Posterior vena cava (tissue), 2 donors: ENCODE measurements at places on chromosomes 5 and 9. TPM values are rescaled to one million over a fixed set of nuclear protein-coding genes. Genes with fewer than 3 reads are reported as not detected.

IL5 gene
- total RNA-seq = not detected

CAVIN4 gene
- total RNA-seq = 1.5 TPM

CDKN2B-AS1 gene
- 0.65 TPM for total RNA-seq

AK1 gene
- total RNA-seq = 67.0 TPM

FANCC gene
- 4.4 TPM for total RNA-seq

STX17 gene
- 40.7 TPM for total RNA-seq

RANBP3L gene
- total RNA-seq = 0.76 TPM

SNCAIP gene
- total RNA-seq = 3.8 TPM

C9 gene
- not detected for total RNA-seq

SMIM27 gene
- 10.7 TPM for total RNA-seq

CDH9 gene
- not detected for total RNA-seq

FABP6 gene
- total RNA-seq = not detected

PCDHA4 gene
- total RNA-seq = 0.48 TPM

TAF1L gene
- total RNA-seq = not detected

FOXD4L4 gene
- total RNA-seq = 0.28 TPM

GRCh38 chr5:88925692-88926490 is 42.9 kb upstream of the MEF2C start:
- DNase-seq = no peak

DNA sequence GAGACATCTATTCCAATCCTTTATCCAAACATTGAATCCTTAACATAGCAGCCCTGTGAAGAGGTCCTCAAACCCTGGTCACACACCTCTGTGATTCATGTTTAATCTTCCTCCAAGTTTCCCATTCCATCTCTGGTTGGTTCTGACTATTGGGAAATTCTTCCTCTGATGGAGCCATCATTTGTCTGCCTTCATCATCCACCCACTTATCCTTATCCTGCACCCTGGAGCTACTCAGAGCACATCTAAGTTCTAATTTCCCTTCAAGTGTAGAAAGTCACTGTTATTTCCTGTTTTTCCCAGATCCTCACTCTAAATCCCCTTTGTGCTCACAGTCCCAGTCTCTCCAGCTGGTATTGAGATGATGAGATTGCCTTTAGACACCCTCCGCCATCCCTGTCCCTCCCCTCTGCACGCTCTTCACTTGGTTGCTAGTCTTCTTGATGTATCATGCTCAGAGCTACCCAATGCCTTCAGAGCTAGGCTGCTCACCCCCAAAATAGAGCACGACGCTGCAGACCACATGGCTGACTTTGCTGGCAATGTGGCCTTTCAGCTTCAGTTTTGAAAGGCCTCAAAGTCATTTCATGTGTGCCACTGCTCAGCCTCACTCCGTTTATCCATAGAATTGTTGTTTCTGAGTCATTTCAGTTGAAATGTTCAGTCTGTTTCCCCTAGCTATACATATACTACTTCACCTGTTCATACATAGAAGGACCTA is 154.3 kb downstream of the PALM2AKAP2 start:
- DNase-seq = no peak

DNA sequence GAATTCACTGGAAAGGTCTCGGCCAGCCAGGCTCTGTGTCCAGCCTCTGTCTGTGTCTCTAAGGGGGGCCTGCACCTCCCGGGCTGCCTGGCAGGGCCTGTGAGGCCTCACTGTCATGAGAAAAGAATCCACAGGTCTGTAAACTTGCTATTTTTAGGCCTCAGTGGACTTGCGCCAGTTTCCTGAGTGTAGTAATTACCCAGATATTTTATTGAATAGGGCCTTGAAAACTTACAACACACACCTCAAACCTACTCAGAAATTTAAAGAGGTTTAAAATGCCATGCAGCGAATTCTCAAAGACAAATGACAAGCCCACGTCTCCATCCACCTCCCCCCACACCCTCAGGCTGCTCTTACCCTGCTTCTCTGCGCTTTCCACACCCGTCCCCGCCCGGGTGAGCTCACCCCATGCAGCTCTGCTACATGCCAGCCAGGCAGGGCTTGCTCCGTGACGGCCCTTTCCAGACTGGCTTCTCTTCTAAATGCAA is 8.8 kb upstream of the TENT4A start:
- DNase-seq = no peak

- DNase-seq = no peak
These were observed 147.6 kb downstream of the SEMA5A start for GRCh38 chr5:9398227-9398626.

DNA sequence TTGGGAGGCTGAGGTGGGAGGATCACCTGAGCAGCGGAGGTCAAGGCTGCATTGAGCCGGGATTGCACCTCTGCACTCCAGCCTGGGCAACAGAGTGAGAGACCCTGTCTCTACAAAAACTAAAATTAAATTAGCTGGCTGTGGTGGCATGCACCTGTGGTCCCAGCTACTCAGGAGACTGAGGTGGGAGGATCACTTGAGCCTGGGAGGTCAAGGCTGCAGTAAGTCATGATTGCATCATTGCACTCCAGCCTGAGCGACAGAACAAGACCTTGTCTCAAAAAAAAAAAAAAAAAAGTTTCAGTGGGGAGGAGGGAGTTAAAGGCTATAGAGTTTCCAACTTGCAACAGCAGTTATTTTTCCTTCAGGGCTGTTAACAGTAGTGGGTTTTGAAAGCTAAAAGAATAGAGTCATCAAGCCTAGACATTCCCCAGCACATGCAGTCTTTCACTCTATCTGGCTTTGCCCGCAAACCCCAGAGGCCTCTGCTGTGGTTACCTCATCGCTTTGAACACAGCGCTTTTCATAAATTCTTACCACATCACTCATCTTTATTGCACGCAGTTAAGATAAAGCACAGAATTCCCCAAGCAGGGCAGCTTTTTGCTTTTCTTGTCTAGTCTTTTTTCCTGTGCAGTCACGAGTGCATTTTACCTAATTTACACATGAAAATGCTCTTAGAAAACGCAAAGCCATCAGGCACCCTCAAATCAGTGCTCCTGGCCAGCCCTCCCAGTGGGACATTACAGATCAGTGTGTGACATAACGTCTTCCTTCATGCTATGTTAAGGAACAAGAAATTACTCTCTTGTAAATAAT is 8.7 kb upstream of the SLC2A8 start:
- no peak for DNase-seq

- no peak for DNase-seq
These were observed 126.8 kb downstream of the TMEM174 start for GRCh38 chr5:73299665-73300336.

- no peak for DNase-seq
These were observed 227.3 kb downstream of the LURAP1L start for GRCh38 chr9:13001989-13002580.

DNA sequence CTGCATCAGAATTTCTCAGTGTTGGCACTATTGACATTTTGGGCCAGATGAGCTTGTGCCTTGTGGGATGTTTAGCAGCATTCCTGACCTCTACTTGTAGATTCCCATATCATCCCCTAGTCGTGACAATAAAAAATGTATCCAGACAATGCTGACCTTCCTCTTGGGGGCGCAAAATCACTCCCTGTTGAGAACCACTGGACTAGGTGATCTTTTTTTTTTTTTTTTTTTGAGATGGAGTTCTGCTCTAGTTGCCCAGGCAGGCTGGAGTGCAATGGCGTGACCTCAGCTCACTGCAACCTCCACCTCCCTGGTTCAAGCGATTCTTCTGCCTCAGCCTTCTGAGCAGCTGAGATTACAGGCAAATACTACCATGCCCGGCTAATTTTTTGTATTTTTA is 22.6 kb downstream of the STXBP1 start:
- DNase-seq = peak; percentile 34

DNA sequence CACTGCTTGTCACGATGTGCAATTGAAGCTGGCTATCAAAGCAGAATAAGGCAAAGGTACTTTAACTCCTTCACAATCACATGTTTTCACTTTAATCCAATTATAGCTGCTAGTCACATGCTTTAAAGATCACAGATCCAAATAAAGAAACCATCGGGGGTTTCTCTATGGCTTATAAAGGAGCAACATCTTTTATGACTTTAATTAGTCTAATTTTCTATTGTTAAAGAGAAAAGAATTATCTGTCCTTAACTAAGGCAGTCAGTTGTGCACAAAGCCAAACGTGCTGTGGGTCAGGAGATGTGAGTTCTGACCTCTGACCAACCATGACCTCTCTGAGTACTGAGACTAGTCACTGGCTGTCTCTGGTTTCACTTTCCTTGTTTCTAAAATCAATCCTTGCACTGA is 561.1 kb downstream of the RAB3C start:
- DNase-seq = no peak

DNA sequence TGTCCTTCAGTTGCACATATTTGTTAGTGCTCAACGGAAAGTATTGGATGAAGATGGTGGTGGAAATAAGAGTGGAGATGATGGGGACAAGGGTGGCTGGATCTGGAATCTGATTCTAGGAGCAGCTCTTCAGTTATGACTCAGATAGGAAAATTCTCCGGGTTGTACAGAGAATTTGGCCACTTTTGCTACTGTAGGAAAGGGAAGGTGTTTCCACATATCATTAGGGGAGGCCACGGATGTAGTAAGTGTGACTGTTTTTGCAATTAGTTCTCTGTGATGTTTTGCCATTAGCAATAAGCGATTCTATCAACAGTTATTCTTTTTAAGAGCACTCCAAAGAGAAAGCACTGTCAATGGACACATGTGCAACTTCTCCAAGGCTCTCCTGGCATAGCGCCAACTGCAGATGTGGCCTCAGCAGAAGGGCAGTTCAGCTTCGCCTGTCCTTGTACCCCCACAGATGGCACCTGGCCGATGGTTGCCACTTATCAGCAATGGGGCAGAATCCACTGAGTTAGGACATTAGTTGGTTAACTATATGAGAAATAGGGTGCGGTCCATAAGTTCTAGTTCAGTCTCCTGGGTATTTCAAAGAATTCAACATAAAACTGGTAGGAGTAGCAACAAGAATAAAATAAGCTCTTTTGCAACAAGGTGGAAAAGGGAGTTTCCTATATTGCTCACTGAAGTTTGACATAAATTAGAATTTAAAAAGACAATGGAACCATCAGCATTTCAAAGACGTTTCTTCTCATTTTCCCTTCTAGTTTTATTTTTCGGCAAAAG is 96.3 kb downstream of the ARSB start:
- DNase-seq = no peak

GRCh38 chr5:179234563-179235135 is 110.6 kb downstream of the ADAMTS2 start:
- DNase-seq = peak; percentile 56

GRCh38 chr9:37669232-37669631 is 18.5 kb downstream of the FRMPD1 start:
- DNase-seq = no peak

DNA sequence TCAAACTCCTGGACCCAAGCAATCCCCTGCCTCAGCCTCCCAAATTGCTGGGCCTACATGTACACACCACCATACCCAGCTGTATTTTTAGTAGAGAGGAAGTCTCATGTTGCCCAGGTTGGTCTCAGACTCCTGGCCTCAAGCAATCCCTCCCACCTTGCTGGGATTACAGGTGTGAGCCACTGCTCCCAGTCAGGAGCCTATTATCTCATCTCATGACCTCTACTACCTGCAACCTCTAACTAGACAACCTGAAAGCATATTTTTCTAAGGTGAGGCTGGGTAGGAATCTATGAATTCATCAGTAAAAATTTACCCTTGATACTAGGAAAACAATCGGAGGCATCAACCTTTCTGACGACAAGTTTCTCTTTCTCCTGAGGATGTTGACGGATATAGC is 10.0 kb downstream of the FAM13B start:
- no peak for DNase-seq

GRCh38 chr5:14727428-14727865 is 62.9 kb downstream of the OTULIN start:
- DNase-seq = peak; percentile 95

GRCh38 chr5:178637356-178638074 is 10.7 kb upstream of the CLK4 start:
- no peak for DNase-seq

GRCh38 chr5:113302120-113302519 is 132.7 kb downstream of the TSSK1B start:
- no peak for DNase-seq

DNA sequence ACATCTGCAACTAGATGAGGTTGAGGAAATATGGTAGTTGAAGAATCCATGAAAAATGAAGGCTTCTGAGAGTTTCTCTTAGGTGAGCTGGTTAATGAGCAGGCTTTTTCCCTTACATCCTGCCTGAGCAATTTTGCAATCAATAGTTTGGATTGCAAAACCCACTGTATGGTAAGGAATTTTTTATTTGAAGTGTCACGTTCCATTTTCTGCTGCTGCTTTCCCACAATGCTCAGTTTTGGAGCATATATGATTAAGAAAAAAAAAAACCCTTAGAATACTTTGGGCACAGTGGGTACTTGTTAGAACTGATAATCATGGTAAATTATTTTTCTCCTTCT is 144.2 kb downstream of the PCSK1 start:
- no peak for DNase-seq

DNA sequence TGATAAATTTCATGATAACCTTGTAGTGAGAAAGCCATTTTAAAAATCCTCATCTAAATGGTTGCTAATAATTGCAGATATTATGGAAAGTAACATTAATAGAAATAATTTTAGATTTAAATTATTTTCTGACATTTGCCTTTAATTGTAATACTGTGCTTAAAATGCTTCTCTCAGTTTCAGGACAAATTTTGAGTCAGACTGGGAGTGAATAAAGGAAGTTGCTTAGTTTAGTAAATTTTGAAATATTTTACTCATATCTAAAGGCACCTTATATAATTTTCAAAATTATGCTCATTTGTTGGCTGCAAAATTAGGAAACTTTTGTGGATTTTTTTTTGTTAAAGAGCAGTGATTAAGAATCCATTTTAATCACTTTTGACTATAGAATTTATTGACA is 93.8 kb downstream of the CSNK1G3 start:
- DNase-seq = no peak

GRCh38 chr5:73447530-73448462 is 781 bp downstream of the FOXD1 start:
- DNase-seq = peak; percentile 82

DNA sequence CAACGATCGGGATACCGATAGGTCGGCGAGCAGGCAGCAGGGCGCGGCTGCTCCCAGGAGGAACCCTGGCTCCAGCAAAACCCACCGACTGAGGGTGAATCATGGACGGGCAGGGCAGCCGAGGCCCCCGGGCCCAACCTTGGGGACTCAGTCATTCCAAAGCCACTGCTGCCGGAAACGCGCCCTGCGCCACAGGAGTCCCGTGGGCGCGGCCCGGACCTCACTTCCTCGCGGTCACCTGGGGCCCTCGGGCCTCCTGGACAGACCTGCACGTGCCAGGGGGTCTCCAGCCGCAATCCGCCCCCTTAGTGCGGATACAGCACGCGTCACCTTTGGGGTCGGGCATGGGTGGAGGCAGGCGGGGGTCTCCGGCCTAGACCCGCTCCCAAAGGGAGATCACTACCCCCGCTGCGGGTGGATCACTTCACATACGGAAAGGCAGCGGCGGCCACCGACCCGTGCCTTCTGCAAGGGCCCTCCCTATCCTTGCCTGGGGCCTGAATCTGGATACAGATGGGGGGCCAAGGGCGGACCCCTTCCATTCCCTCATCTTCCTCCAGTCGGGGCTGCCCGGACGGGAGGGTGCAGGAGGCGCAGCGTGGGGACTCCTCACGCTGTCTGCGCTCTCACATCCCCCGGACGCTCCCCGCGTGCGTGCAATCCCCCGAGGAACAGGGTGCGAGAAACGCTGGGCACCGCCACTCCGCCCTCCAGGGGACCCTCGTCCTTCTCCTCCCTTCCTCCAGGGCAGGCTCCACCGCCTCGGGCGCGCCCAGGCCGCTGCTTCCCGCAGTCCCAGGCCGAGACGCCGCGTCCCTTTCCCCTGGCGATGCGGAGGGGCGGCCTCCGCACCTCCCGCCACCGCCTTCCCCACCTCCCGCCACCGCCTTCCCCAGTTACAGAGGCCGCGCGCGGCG is 586 bp downstream of the TXN start:
- DNase-seq = peak; percentile 87
